NCI-H2081 treated with DMSO at 0.1 percent for 48 hours (cell line): ENCODE measurements at places on chromosomes 5 and 9.

DNA sequence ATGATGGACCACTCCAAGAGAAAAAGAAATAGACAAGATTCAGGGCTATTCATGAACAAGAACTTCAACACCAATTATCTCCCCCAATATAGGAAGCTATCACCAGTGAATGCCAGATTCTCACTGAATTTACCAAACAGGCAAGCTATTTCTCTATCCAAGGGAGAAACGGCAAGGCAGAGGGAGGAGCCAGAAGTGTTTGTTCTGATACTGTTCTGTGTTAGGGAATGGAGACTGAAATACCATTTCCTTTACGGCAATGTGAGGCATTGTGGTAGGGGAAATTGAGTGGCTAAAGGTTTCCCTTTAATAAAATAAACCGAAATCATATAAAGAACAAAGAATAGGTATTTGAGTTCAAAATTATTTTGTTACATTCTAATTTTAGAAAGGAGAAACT lies 68.0 kb upstream of the ALDH1A1 start:
- DNase-seq = no peak

GRCh38 chr9:1337169-1337568 lies 287.0 kb downstream of the DMRT2 start:
- DNase-seq = no peak

GRCh38 chr9:89853161-89853560 lies 248.3 kb downstream of the GADD45G start:
- DNase-seq = no peak

- no peak for DNase-seq
Measured at GRCh38 chr5:36694351-36694750, 87.9 kb downstream of the SLC1A3 start.

- no peak for DNase-seq
Measured at GRCh38 chr9:111916234-111916645, 19.6 kb downstream of the UGCG start.

- no peak for DNase-seq
Measured at GRCh38 chr5:177428574-177429217, 2.2 kb downstream of the GRK6 start.

DNA sequence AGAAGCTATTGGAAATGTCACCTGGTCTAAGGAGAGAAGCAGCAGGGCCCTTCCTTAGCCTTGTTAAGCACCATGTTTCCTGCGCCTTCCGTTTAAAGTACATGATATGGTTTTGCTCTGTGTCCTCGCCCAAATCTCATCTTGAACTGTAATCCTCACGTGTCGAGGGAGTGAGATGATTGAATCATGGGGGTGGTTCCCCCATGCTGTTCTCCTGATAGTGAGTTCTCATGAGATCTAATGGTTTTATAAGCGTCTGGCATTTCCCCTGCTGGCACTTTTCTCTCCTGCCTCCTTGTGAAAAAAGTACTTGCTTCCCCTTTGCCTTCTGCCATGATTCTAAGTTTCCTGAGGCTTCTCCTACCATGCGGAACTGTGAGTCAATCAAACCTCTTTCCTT lies 49.7 kb downstream of the PRDM6 start:
- no peak for DNase-seq

GRCh38 chr5:5598547-5599113 lies 176.2 kb downstream of the ICE1 start:
- DNase-seq = no peak

GRCh38 chr5:1004461-1005248 lies 3.9 kb upstream of the NKD2 start:
- DNase-seq = no peak

DNA sequence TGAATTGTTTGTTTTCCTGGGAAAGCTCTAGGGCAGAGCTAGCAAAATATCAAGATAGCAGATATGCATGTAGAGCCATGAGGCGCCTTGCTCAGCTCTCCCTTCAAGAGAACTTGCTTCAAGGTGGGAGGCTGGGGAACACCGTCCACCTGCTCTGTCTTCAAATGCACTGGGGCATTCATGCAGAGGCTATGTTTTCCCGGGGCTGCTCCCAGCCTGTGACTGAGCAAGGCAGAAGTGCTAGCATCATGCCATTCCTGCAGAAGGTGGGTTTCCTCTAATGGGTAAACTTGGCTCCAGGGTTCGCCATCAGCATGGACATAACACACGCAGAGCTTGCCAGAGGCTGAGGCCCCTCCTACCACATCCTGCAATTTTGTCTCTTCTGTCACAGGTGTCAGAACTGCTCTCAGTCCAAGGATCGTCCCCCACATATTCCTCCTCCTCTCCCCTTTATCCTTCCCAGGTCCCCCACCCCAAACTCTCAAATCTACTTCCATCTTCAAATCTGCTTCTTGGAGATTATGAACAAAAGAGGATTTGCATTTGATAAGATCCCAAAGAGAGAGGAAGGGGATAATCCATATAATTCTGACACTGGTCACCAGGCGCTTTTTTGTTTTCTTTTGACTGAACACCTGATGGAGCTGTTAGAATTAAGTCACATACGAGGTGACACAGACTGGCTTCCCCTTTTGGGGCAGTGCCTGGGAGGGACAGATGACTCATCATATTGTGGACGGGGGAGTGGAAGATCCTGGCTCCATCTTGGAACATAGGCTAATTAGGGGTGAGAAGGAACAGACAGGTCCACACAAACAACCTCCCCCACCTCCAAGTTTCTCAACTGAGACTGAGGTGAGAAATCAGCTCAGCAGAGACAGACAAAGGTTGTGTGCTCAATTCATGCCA lies 85.0 kb upstream of the TAF11L2 start:
- no peak for DNase-seq

- no peak for DNase-seq
Measured at GRCh38 chr5:52821901-52822300, 34.2 kb downstream of the ITGA1 start.

DNA sequence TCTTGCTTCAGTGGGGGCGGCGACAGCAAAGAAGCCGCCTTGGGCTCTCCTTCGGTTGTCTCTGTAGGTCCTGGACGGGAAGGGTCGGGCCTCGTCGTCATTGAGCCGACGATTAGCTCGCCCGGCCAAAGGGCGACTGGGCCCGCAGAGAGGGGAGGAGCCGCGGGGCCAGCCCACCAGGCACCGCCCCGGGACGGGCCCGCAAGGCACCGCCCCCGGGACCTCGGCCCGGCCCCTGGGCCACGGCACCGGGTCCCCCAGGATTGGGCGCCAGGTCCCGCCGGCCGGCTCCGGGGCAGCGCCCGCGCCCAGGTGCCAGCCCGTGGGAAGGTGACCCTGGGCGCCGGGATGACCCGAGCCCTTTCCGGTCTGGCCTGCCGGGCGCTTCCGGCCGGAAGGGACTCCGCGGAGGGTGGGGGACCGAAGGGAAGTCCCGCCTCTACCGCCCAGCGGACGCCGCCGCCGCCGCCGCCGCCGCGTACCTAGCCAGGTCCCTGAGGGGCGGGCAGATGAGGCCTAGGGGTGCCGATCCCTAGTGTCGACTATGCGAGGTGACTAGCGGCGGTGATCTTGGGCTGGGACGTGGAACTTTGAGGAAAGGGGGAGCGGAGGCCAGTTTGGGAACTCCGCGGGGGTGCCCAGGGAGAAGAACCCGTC lies at the start of the genes GBA2 and RGP1:
Gene GBA2, minus strand, starts transcription at position 371 of the 657 bp plus-strand sequence. CDS start 524 bp downstream, outside the sequence.
Gene RGP1, plus strand, starts transcription at position 430 of the 657 bp plus-strand sequence. CDS start 469 bp downstream, outside the sequence.
- no peak for DNase-seq
